ENCODE measurements at places on chromosomes 12 and 14.

- DNase-seq = no peak
Observed at GRCh38 chr12:2673966-2674810, 120.6 kb upstream of the FKBP4 start.

GRCh38 chr14:21229821-21230220 is 39.4 kb downstream of the HNRNPC start:
- no peak for DNase-seq

- no peak for DNase-seq
Observed at GRCh38 chr12:25818596-25819390, 139.7 kb upstream of the RASSF8 start.

- DNase-seq = no peak
Observed at GRCh38 chr14:36805131-36805559, 143.5 kb downstream of the PAX9 start.

GRCh38 chr14:101591582-101591981 is 30.3 kb downstream of the DIO3 start:
- DNase-seq = no peak

- DNase-seq = peak; percentile 9
Observed at GRCh38 chr14:100890061-100890850, 13.3 kb downstream of the RTL1 start.

- no peak for DNase-seq
Observed at GRCh38 chr12:870378-870777, 79.1 kb downstream of the RAD52 start.

DNA sequence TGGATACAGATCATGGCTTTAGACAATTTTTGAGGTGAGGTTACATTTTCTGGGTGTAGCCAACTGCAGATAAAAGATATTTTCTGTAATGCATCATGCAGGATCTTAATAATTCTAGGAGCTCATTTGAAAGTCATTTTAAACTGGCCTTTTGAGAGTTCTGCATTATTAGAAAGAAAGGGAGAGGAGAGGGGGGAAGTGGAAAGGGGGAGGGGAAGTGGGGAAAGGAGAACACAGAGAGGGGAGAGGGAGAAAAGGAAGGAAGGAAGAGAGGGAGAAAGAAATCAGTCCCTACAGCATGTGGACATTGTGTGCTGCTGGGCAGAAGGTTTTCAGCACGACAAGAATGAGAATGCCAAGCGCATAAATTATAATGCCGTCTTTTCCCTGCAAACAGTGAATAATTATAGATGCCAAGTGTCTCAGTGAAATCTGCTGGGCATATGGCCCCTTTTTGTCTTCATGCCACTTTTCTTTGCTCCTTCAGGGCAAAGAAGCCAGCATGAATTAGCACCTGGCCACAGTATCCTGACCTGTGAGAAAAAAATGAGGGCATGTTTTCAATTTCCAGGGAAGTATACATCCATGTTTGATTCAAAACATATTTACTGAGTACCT is 22.7 kb upstream of the PPP2R5C start:
- no peak for DNase-seq

DNA sequence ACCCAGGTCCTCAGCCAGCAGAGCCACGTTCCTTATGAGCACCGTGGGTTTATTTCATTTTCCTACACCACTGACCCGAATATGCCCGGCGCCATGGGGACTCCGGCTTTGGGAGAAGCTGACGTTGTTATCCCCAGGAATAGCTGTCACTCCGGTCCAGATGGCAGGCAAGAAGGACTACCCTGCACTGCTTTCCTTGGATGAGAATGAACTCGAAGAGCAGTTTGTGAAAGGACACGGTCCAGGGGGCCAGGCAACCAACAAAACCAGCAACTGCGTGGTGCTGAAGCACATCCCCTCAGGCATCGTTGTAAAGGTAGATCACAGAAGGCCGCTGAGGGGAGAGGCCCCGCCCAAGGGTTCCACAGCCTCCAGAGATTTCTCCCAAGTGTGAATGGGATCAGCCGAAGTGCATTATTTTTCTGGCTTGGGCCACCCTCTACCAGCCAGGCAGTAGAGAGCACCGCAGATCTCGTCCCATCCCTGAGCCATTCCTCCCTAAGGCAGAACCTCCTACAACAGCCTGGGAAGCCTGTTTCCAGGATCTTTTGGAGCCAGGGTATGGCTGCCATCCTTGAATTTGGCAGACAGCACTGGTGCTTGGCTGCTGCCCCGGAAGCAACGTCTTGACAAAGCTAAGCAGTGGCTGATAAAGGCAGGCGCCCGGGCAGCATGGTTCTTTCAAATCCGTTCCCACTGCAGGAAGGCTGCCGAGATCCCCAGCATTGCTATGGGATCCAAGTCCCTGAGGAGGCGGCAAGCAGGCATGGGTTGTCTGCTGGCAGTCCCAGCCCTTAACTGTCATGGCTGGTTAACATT is 17.8 kb downstream of the CDK2AP1 start:
- DNase-seq = no peak

GRCh38 chr14:21015312-21015711 is 9.5 kb downstream of the NDRG2 start:
- no peak for DNase-seq

DNA sequence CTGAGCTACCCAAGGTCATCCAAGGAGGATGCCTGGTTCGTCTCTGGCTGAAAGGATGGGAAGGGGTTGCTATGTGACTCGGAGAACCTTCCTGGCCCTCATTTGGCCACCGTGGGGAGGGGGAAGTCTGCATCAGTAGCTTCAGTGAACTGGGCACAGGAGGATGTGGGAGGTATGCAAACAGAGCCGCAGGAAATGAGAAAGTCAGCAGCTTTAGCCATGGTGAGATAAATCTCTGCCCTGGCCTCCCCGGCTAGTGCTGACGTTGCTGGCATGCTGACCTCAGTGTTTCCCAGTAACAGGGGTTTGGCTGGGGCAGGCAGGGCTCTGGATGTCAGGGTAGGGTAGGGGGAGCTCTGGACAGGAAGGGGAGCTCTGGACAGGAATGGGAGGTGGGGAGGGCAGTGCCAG is 2.3 kb upstream of the CEBPE start:
- no peak for DNase-seq

DNA sequence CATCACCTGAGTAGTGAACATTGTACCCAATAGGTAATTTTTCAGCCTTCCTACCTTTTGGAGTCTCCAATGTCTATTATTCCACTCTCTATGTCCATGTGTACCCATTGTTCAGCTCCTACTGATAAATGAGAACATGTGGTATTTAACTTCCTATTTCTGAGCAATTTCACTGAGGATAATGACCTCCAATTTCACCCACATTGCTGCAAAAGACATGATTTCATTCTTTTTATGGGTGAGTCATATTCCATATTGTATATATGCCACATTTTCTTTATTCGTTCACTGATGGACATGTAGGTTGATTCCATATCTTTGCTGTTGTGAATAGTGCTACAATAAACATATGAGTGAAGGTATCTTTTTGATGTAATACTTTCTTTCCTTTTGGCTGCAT is 16.4 kb upstream of the BTG1 start:
- DNase-seq = no peak

GRCh38 chr14:64801046-64801445 is 78.7 kb downstream of the SPTB start:
- no peak for DNase-seq

GRCh38 chr12:42284157-42284556 is 41.7 kb downstream of the ZCRB1 start:
- no peak for DNase-seq

DNA sequence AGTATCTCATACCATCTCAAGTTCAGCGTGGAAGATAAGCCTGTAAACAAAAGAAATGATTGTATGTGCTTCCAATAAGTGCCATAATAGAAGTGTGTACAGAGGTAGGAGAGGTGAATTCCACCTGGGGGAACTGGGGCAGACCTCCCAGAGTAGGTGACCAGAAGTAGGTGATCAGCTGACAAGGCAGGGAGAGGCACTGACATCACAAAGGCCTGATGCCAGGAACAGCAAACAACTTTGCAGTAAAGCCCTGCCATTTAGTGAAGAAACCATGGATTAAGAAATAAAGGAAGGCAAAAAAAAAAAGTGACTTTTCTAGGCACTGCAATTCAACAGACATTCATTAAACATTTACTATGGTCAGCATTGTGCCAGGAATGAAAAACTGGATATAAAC is 31.1 kb downstream of the NR1H4 start:
- DNase-seq = no peak

DNA sequence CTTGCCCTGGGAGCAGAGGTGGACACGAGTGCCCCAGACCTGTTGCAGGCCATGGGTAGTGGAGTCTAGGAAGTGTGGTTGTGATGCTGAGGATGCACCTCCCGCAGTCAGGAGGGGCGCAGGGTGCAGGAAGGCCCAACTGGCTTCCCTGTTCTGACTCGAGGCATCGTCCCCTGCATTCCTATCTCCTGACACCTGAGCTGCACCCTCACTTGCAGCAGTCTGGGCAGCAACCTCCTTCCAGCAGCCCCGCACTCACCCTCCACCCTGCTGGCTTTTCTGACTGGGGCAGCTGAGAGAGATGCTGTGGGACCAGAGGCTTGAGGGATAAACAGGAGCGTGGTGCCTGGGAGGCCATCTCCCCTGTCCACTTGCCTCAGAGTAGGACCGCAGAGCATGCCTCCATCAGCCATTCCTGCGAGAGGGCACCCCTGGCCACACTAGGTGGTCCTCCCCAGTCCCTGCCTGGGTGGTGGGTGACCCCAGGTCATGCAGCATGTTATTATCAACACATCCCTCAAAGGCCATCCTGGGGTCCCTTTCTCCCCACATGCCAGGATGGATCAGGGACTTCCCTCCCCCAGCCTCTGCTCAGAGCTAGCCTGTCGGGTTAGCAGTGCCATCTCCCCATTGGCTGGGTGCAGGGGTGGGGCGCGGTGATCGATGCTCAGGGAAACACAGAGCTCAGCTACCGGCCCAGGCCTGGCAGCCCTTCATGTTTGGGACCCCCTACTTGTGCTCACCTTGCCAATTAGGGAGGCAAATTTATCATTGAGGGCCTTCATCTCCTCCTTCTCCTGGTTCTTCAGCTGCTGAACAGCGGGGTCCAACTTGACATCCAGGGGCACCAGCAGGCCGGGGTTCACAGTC is 719 bp downstream of the KRT80 start:
- DNase-seq = no peak

- DNase-seq = no peak
Observed at GRCh38 chr12:121456551-121456950, 56.6 kb downstream of the RNF34 start.

DNA sequence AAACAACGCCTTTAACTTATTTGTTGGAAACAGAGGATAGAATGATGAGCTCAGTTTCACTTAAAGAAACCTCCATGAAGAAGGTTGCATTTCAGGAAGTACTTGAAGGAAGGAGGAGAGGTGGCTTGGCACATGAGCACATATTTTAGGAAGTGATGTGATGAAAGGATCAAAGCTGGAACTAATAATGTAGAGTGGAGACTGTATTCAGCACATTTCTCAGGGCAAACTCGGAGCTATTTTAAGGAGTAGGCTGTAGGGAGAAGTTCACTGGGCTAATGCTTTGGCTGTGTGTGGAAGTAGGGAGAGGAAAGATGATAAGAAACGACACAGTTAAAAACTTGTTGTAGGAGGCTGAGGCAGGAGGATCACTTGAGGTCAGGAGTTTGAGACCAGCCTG is 272.8 kb downstream of the AKAP6 start:
- no peak for DNase-seq

DNA sequence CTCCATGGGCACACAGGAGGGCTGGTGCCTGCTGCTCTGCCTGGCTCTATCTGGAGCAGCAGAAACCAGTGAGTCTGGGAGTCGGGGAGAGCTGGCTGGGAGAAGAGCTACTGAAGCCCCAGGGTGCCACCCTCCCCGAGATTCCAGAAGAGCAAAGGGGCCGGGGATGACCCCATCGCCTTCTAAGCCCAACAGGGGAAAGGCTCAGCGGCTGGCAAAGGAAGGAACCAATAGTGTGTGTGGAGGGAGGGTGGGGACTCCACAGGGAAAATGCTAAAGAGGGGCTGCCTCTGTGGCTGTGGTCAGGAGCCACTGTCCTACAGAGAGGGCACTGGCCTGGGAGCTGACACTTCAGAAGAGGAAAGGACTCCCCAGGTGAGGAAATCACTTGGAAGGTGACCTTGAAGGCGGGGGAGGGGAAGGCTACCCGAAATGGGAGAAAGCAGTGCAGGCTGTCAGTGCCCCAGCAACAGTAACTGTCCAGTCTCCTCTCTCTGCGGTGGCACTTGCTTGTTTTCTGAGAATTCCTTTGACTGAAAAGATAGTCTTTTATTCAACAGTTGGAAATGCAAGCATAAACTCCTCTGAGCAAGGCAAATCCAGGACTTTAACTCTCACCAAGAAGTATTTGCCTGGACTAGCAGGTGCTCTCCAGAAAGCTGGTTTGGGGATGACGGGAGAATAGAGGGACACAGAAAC is 552 bp downstream of the TAPBPL start:
- DNase-seq = no peak

DNA sequence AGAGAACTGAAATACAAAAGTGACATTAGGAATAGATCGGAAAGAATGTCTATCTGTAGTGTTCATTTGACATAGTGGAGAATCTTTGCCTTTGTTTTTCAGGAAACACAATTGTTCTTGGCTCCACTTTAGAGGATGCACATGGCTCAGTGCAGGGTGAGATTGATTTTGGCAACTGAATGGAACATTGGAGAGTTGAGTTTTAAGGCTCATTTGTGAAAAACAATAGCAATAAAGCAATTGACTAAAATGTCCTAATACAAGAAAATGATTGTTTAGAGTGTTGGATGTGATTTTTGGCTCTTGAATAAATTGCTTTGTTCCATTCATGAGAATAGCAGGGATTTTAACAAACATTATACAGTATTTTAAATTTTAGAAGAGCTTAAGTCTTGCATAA is 116.4 kb downstream of the SLC38A1 start:
- DNase-seq = no peak

DNA sequence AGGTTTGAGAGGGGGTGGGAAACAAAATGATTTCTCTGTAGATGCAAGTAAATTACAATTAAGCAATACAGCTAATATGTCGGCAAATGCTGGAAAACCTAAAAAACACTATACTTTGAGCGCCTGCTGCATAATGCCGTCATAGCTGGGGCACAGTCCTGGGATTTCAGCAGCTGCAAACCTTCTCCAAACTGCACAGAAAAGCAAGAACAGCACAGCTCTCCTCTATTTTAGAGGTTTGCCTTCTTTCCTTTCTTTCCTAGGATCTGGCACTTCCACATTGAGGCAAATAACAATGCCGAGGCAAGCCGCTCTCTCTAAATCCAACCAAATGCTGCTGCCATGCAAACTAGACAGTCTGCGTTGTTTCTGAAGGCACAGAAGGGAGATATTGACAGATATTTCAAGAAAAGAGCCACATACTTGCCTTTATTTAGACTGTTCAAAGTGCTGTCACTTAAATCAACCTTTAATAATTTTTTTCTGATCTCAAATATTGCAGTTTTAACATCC is 287.1 kb upstream of the G2E3 start:
- no peak for DNase-seq

GRCh38 chr14:83173687-83174086 is 1640.0 kb upstream of the SEL1L start:
- DNase-seq = no peak

- DNase-seq = no peak
Observed at GRCh38 chr14:104880584-104881210, 15.6 kb downstream of the CEP170B start.

GRCh38 chr14:84707830-84708229 is 822.1 kb upstream of the FLRT2 start:
- DNase-seq = no peak

- no peak for DNase-seq
Observed at GRCh38 chr12:40976546-40976945, 211.6 kb upstream of the PDZRN4 start.

- DNase-seq = no peak
Observed at GRCh38 chr12:20342111-20342510, 26.2 kb upstream of the PDE3A start.

Measured in activated CD8-positive, alpha-beta memory T cell treated with anti-CD3 and anti-CD28 coated beads, Interleukin-2, amount 50 U/mL, for 4 hours (primary cell).